ENCODE measurements at places on chromosomes 1 and 21. TPM values are rescaled to one million over a fixed set of nuclear protein-coding genes. Genes with fewer than 3 reads are reported as not detected.

DNA sequence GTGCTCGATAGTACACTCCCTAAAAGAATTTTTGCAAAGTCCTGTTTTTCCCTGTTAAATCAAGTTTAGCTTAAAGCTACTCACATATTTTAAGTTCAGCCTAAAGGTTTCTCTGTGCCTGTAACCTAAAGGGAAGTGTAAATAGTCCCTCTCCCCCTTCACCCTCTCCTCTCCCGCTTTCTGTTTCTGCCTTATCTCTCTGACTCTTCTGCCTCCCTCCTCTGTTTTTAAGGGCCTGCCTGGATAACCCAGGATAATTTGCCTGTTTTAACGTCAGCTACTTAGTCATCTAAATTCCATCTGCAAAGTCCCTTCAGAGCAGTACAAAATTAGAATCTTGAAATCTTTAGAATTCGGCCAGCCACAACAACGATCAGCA is 92.6 kb downstream of the NID1 start:
- no peak for DNase-seq

DNA sequence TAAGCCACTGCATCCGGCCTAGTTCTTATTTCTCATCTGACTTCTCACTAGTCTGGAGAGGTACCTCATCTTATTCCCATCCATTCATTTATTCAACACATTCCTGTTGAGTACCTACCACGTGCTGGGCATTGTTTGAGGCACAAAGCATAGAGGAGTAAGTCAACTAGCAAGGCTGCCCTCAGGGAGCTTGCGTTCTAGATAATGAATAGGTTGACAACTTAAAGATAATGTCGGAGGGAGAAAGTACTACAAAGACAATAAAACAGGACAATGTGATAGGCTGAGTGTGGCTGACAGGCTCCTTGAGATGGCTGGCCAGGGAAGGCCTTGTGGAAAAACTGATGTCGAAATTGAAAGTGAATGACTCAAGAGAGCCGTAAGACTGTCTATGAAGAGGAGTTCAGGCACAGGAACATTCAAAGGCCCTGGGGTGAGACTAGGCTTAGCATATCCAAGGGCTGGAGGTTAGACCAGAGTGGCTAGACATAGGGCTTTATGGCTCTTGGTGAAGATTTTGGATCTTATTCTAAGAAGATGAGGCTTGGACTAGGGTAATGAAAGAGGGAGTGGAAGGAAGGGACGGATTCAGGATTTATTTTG is 18.3 kb downstream of the SPATA21 start:
- peak; percentile 38 for DNase-seq

The TMCC2 gene
- total RNA-seq, result 11.0 TPM

The TXNIP gene
- total RNA-seq, result 112 TPM

GRCh38 chr1:231035799-231036198 is 4.3 kb downstream of the FAM89A start:
- no peak for DNase-seq

The GSTM1 gene
- 116 TPM for total RNA-seq

The ANGPTL3 gene
- not detected for total RNA-seq

DNA sequence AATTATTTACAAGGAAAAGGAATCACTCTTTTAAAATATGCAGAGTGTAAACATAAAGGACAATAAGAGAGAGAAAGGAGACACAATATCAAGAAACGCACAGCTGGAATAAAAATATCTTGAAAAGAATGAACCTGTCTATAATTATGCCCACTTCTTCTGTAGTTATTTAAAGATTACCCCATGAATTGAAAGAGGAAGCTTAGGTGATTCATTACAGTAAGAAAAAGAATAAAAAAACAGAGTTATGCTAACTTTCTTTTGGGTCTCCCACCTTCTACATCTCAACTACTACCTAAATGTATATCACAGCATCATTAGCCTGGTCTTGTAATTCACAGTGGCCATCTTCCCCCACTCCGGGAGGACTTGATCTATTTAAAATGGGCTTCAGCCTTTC is 182.1 kb downstream of the MRPL39 start:
- DNase-seq, result no peak

DNA sequence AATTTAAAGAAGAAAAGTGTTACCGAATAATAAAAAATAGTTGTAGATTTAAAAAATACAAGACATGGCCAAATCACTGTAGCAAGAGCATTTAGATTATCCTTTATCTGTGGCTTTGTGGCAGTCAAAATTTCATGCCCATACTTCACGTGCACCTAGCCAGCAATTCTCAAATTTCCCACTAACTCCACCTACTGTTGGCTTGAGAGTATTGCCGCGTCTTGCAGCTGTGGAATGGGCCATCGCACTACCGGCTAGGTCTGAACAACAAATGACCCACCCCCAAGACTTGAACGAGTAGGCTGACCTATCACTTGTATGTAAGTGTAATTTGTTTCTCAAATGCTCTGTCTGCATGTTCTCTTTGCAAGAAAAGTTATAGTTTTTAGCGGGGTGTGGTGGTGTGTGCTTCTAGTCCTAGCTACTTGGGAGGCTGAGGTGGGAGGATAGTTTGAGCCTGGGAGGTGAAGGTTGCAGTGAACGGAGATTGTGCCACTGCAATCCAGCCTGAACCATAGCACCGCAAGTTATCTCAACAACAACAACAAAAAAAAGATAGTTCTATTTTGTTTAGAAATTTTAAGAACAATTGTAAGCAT is 4.1 kb downstream of the KRTAP13-4 start:
- peak; percentile 43 for DNase-seq

DNA sequence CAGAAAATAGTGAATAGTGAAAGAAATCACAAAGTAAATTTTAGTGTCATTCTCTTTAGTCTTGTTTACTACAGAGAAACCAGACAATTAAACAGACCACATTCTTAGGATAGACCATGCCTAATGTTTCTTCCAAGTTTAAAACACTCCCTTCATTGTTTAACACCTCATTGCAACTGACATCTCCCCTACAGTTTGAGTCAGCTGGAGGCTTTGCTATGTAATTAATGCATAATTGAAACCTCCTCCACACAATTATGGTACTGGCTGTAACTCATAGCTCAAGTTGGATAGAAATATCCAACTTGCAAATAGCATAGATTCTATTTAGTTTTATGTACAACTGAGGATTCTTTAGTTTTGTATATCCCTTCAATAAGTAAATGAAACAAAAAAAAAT is 35.2 kb upstream of the B3GALT2 start:
- no peak for DNase-seq

DNA sequence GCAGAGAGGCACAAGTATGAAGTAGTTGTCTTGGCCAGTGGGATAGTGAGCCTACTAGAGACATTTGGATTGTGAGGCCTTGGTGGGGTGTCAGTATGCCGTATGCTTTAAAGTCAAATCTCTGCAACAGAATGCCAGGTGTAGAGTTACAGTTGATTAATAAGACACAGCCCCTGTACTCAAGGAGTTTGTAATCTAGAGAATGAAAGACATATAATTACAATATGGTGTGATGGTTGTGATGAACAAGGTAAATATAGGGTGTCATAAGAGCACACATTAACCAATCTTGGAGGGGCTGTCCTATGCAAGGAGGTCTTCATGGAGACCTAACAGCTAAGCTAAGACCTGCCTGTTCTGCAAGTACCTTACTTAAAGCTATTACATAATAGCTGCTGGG is 113.1 kb downstream of the ATF6 start:
- DNase-seq, result no peak

The ZNF683 gene
- total RNA-seq, result not detected

- DNase-seq, result no peak
These were observed 47.1 kb downstream of the STX6 start for GRCh38 chr1:180975551-180975950.

The CHI3L2 gene
- 12.7 TPM for total RNA-seq

DNA sequence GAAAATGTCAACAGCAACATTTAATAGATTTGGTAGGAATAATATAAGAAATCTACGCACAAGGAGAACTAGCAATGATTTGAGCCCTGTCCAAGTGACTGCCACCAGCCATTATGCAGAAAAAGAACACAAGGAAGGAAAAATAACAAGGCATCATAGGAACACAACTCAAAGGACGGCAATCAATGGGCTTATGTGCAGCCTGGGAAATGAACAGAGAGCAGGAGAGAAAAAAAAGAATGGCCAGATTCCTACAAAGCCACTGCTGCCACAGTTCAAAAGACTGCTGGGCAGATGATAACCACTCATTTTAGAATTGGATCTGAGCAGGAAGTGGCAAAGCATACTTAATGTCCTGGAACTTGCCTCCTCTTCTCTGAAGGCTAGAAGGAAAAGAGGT is 274.3 kb upstream of the CAMK1G start:
- no peak for DNase-seq
